ENCODE measurements at places on chromosomes 1 and 21.

- no peak for DNase-seq
Measured at GRCh38 chr1:90413519-90413918, 303.6 kb downstream of the BARHL2 start.

DNA sequence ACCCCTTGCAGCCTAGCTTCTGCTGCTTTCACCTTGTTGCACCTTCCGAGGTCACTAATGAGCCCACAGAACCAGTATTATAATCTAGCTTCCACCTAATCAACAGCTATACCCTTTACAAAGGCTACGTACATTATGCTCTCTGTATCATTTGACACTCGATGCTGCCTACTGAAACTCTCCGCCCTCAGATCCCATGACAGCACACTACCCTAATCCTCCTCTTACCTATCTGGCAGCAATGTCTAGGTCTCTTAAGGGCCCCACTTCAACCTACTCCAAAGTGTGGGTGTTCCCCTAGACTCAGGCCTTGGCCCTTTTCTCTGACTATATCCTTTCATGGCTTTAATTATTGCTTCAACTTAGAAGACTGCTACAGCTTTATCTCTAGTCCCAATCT lies 4.8 kb upstream of the MRPS21 start:
- DNase-seq = no peak

DNA sequence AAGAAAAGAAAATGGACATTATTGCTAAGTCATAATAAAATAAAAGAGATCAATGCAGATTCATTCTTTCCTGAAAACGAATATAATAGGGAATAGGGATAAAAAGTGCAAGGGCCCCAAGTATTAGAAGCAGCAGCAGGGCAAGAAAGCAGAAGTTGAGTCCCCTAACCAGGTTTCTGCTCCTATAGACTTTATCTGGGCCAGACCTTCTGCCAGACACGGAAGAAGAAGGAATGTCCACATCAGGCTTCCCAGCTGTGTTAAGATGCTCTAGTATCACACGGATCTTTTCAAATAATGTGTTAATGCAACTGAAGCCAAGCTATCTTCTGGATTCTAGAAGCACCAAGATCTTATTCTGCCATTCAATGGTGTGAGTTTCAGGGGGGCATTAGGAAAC lies 26.9 kb downstream of the CD244 start:
- no peak for DNase-seq

- no peak for DNase-seq
Measured at GRCh38 chr1:52978045-52978444, 51.0 kb downstream of the SCP2 start.

- DNase-seq = no peak
Measured at GRCh38 chr1:226133504-226134123, 52.9 kb downstream of the ACBD3 start.

GRCh38 chr1:107789817-107790524 lies 175.0 kb downstream of the VAV3 start:
- no peak for DNase-seq

DNA sequence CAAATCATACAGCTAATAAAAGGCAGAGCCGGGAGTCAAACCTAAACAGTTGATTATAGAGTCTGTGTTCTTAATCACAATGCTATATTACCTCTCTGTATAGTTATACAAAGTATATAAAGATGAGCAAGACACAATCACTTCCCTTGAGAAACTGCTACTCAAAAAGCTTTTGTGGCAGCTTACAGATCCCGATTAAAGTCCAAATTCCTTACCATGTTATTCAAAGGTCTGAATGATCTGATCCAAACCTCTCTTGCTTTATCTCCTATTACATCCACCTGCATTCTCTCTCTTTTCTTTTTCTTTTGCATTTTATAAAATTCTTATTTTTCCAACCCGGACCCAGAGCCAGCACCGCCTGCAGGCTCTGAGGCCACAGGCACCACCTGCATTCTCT lies 57.0 kb upstream of the MUTYH start:
- no peak for DNase-seq

Data from posterior vena cava (tissue), 2 donors.